ENCODE measurements at places on chromosomes 11 and 22.

- H3K27ac ChIP-seq = no peak overlapping the region
- H3K36me3 ChIP-seq = peaks cover 42% of the 10 kb centered on the region
- peaks cover 9% of the 10 kb centered on the region for H3K4me1 ChIP-seq
- H3K4me3 ChIP-seq = no peak overlapping the region
- no peak for DNase-seq
Observed at GRCh38 chr22:23899042-23899745, 5.0 kb downstream of the MIF start.

DNA sequence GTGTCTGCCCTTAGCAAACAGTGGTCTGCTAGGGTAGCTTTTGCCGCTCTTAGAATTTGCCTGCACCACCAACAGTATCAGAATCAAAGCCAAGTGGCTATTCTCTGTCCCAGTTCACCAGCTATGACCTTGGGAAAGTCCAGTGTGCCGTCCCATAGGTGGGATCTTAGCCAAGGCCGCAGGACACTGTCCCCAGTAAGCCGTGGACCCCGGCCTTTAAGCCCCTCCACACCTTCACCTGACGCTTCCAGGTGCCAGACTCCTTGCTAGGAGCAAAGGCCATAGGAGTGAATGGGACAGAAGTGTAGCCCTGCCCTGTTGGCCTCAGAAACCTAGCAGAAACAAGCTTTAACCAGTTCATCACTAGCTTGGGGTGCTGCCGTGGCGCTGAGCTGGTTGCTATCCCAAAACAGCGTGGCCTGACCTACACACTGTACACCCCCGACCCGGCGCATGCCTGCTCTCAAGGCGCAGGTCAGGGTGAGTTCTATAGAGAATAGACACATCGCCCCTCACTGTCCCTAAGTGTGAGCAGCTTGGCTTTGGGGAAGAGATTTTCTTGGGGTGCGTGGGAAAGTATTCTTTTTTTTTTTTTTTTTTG lies 4.5 kb downstream of the FADD start:
- H3K27me3 ChIP-seq = no peaks in the 10 kb centered on the region
- H3K4me1 ChIP-seq = peaks cover 30% of the 10 kb centered on the region
- H3K4me3 ChIP-seq = no peak overlapping the region
- DNase-seq = no peak
- H3K36me3 ChIP-seq = peaks cover 57% of the 10 kb centered on the region

DNA sequence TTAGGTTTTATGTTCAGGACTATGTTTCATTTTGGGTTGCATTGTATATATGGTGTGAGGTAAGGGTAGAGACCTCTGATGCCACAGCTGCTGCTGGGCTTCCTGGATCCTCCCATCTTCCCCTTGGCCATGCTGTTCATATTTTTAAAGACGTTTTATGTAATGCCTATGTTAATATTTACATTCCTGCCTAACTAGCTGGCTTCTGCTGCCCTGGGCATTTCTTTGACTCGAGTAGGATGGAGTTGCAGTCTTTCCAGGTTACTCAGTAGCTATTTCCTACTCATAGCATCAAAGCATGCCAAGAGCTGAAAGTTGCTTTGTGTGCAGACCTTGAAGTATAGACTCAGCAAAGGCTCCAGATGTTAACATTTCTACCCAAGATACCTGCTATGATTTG lies 220.5 kb upstream of the CADM1 start:
- no peak overlapping the region for H3K27ac ChIP-seq
- no peak for DNase-seq
- H3K36me3 ChIP-seq = no peaks in the 10 kb centered on the region
- peaks cover 3% of the 10 kb centered on the region for H3K27me3 ChIP-seq
- peaks cover 3% of the 10 kb centered on the region for H3K4me1 ChIP-seq
- H3K4me3 ChIP-seq = no peak overlapping the region

DNA sequence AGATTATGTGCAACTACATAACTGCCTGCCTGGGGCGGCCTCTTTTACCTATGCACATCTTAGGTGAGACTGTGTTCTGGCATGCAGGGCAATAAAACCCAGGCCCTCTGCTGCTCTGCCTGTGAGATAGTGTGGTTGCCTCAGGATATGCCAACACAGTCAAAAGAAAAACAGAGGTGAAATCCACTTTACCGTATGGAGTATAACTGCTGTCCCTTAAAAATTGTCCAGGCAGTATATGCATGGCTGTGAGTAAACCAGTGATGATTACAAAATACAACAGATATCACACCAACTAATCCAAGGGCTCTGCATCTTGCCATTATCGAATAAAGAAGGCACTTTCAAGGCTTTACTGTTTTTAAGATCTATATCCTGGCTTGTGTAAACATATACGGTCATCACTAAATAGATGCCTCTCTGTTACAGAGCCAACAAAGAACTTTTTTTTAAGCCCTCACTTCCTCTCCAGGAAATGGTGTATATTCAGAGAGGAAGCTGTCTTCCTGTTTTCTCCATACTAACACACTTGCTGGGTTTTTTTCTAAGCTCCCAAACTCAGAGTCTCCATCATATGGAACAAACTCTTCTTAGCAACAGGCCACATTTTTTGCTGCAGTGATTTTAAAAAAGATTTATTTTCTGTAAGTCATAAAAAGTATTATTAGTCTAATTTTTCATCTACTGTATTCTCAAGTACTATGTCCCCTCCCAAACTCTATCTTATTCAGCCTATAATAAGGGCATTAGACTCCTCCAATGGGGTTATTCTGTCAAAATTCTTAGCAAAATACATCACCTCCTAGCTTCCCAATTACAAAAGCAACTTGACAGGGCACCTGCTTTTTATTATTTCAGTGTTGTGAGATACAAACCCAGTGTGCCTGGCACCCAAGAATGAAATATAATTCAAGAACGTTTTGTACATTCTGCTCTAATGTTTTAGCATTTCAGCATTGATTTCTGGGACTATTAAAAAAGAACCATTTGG lies 135.2 kb downstream of the MAML2 start:
- peaks cover 65% of the 10 kb centered on the region for H3K4me1 ChIP-seq
- H3K27me3 ChIP-seq = no peaks in the 10 kb centered on the region
- peaks cover 2% of the 10 kb centered on the region for H3K36me3 ChIP-seq
- DNase-seq = no peak
- peak overlapping the region; percentile 90 for H3K27ac ChIP-seq

GRCh38 chr22:49106096-49106841 lies 721.4 kb downstream of the BRD1 start:
- H3K36me3 ChIP-seq = no peaks in the 10 kb centered on the region
- no peak overlapping the region for H3K4me3 ChIP-seq
- H3K27ac ChIP-seq = no peak overlapping the region
- no peaks in the 10 kb centered on the region for H3K27me3 ChIP-seq
- no peaks in the 10 kb centered on the region for H3K4me1 ChIP-seq

DNA sequence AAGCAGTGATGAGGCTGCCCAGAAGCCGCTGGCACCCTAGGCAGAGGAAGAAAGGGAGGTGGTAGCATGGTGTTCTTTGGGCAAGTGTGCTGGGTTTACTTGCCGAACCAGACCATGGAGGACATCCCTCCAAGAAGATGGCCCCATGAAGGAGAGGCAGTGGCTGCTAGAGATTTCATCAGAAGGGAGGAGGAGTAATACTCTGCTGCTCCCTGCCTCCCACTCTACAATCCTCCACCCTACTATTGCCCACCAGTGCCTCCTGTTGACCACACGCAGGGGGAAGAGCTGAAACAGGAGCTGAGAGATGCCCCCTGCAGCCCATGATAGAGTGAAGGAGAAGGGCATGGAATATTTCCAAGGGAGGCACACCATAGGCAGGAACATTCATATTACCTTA lies 51.0 kb upstream of the PRSS23 start:
- H3K27me3 ChIP-seq = peaks cover 4% of the 10 kb centered on the region
- no peaks in the 10 kb centered on the region for H3K36me3 ChIP-seq
- DNase-seq = no peak
- H3K27ac ChIP-seq = no peak overlapping the region

- H3K4me1 ChIP-seq = peaks cover 29% of the 10 kb centered on the region
- no peak for DNase-seq
- peaks cover 46% of the 10 kb centered on the region for H3K36me3 ChIP-seq
- no peaks in the 10 kb centered on the region for H3K27me3 ChIP-seq
- H3K4me3 ChIP-seq = peak overlapping the region; percentile 70
Observed at GRCh38 chr11:108226036-108226435, 3.2 kb downstream of the ATM start.

DNA sequence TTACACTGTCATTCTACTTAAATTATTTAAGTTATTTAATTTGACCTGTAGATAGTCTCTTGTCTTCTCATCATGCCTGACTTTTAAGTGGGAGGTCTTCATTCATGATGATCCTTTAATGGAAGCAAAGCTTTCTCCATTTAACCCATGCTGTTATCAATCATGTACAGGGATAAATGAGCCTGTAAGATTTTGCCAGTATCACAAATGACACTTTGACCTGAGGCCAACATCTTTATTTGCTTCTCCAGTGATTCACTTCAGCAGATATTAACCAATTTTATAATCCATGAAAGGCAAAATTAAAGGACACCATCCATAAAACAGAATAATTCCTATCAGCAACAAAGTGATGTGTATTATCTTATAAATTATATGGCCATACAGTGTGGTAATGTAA lies 7.7 kb downstream of the CCDC73 start:
- no peak overlapping the region for H3K27ac ChIP-seq
- H3K36me3 ChIP-seq = no peaks in the 10 kb centered on the region
- no peak overlapping the region for H3K4me3 ChIP-seq
- DNase-seq = no peak
- H3K4me1 ChIP-seq = no peaks in the 10 kb centered on the region

DNA sequence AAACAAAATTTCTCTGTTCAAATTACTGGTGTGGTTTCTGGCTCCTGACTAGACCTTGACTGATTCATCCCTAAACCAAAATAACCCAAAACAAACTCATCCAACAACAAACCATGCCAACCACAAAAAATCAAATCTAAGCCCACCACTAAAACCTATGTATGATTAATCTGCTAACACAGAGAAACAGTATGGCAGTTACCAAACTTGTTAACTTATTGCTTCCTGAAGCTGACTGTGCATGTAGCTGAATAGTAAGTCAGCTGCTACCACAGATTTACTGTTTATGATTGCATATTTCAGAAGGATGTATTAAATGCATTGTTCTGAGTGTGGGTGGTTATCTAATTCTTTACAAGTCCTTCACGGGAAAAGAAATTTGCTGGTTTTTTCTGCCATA lies 231.1 kb downstream of the SWAP70 start:
- H3K4me3 ChIP-seq = no peak overlapping the region
- peaks cover 6% of the 10 kb centered on the region for H3K4me1 ChIP-seq
- no peak for DNase-seq
- no peak overlapping the region for H3K27ac ChIP-seq

DNA sequence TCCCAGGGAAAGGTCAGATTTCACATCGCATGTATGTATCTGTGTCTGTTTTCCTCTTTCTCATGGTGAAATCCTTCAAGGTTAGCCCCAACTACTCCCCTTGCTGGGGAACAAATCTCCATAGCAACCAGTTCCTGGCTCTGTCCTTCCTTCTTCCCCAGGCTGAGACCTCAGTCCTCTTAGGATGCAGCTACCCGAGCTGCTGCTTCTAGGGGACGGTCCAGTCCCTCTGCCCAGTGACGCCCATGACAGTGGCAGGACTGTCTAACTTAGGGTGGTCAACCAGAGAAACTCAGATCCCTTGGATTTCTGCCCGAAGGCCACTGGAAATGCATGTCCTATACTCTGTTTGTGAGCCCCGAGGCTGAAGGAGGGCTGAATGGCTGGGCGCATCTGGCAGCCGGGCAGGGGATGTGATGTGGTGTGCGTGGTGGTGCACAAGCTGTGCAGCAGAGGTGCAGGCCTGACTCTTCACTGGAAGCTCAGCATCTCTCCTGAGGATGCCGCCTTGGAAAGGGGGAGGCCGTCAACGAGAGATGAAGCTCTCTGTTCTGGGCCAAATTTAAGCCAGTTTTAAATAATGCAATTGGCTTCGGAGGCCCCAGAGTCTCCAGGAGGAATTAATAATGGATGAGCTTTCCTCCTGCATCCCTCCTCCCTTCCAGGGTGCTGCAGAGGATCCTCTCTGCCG lies 118.7 kb upstream of the B3GAT1 start:
- no peaks in the 10 kb centered on the region for H3K36me3 ChIP-seq
- DNase-seq = no peak
- no peak overlapping the region for H3K4me3 ChIP-seq

DNA sequence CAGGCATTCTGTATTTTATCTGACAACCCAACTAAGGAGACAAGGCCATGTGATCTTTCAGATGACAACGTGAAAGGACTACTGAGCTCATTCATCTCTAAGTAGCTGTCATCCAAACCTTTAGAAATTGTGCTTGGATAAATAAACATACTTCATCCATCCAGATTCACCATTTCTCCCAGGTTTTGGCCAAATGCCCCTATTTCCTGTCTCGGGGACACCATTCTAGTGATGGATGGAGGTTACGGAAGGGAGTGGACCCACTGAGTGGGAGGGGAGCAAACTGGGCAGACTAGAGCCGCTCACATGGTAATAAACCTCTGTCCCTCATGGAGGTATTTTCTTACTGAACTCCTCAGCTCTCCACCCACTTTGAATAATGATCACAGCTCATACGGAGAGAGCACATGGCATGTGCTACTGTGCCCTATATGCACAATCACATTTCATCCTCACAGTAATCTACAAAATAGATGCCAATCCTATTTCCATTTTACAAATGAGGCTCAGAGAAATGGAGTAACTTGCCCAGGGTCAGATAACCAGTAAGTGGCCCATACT lies 114.4 kb downstream of the SLC1A2 start:
- peaks cover 14% of the 10 kb centered on the region for H3K4me1 ChIP-seq
- no peak for DNase-seq
- H3K27ac ChIP-seq = no peak overlapping the region
- peaks cover 6% of the 10 kb centered on the region for H3K27me3 ChIP-seq
